ENCODE measurements at places on chromosomes 11 and 22. TPM values are rescaled to one million over a fixed set of nuclear protein-coding genes. Genes with fewer than 3 reads are reported as not detected.
A peak's percentile ranks its signal among the peaks of the same experiment; 100 is the strongest.

GRCh38 chr11:116641561-116642045, 131.2 kb downstream of the BUD13 start:
- DNase-seq: peak; percentile 67
- H3K4me1 ChIP-seq: no peaks in the 10 kb centered on the region
- H3K4me3 ChIP-seq: no peak overlapping the region
- H3K36me3 ChIP-seq: no peaks in the 10 kb centered on the region
- H3K27ac ChIP-seq: no peak overlapping the region
- no peaks in the 10 kb centered on the region for H3K27me3 ChIP-seq

MCM5 gene
- total RNA-seq: 131 TPM

DNA sequence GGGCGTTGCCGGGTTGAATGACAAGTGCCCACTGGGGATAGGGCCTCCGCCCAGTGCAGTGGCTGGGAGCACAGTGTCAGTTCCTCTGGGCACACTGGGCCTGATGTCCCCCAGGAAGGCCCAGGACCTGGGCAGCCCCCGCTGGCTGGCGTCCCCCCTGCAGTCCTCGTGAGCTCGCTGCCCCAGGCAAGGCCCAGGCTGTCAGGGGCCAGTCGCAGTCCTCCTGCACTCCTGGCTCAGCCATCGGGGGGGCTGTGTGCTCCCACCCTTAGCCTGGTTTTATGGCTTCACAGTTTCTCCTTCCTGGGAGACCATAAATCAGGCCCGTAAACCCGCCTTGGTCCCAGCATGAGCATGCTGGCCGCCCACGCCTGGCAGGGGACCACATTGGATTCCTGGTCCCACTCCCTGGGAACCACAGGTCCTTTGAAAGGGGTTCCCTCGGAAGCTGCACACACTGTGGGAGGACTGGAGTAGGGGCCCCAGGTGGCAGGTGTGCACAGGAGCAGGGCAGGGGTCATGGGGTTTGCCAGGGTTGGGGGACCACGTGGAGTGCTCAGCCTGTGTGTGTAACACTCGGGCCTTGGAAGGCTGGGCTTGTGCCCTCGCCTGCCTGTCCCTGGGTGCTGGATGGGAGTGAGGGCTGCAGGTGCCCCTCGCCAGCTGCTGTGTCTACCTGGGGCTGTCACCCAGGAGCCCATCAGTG, 113.6 kb downstream of the KCNQ1OT1 start:
- H3K27ac ChIP-seq: no peak overlapping the region
- peaks cover 49% of the 10 kb centered on the region for H3K27me3 ChIP-seq
- no peaks in the 10 kb centered on the region for H3K36me3 ChIP-seq
- H3K4me3 ChIP-seq: no peak overlapping the region
- no peaks in the 10 kb centered on the region for H3K4me1 ChIP-seq

GRCh38 chr22:37148742-37149665, 712 bp downstream of the IL2RB start:
- peaks cover 12% of the 10 kb centered on the region for H3K4me1 ChIP-seq
- H3K4me3 ChIP-seq: no peak overlapping the region
- H3K27ac ChIP-seq: no peak overlapping the region
- DNase-seq: no peak
- H3K27me3 ChIP-seq: no peaks in the 10 kb centered on the region
- H3K36me3 ChIP-seq: no peaks in the 10 kb centered on the region

- no peak overlapping the region for H3K4me3 ChIP-seq
- no peaks in the 10 kb centered on the region for H3K4me1 ChIP-seq
- DNase-seq: no peak
- H3K27me3 ChIP-seq: no peaks in the 10 kb centered on the region
These were observed 28.7 kb downstream of the CEP164 start for GRCh38 chr11:117356126-117356890.

FGF4 gene
- total RNA-seq: 0.22 TPM

DNA sequence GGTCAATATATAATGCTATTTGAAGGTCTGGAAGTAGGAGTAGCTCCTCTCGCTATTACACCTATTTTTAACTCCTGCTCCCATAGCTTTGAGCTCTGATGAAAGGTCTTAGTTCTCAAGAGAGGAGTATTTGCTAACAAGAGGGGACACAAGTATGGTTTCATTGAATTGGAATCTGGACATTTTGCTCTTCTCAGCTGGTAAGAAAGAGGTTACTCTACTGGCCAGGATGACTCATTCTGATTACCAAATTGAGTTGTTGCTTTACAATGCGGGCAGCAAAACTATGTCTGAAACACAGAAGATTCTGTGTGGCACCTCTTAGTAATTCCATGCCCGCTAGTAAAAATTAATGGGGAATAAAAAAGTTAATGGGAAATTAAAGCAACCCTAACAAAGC, 63.6 kb upstream of the EP300 start:
- no peak for DNase-seq
- H3K4me3 ChIP-seq: no peak overlapping the region
- H3K27me3 ChIP-seq: peaks cover under 1% of the 10 kb centered on the region
- no peaks in the 10 kb centered on the region for H3K4me1 ChIP-seq
- no peaks in the 10 kb centered on the region for H3K36me3 ChIP-seq
- no peak overlapping the region for H3K27ac ChIP-seq

DNA sequence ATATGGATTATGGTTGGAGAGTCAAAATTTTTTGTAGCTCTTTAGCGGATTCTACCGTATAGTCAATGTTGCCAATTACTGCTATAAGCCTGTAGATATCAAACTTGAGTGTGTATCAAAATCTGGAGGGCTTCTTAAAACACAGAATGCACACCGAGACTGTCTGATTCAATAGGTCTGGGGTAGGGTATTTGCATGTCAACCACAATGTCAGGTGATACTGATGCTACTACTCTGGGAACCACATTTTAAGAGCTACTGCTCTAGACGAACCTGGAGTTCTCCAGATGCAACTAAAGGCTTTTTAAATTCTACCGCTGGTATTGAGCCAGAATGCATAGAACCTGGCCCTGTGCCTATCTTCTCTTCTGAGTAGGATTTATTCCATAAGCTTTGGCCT, 15.8 kb upstream of the MS4A4A start:
- no peak for DNase-seq
- no peak overlapping the region for H3K4me3 ChIP-seq
- no peaks in the 10 kb centered on the region for H3K27me3 ChIP-seq
- no peaks in the 10 kb centered on the region for H3K4me1 ChIP-seq
- H3K27ac ChIP-seq: no peak overlapping the region

DNA sequence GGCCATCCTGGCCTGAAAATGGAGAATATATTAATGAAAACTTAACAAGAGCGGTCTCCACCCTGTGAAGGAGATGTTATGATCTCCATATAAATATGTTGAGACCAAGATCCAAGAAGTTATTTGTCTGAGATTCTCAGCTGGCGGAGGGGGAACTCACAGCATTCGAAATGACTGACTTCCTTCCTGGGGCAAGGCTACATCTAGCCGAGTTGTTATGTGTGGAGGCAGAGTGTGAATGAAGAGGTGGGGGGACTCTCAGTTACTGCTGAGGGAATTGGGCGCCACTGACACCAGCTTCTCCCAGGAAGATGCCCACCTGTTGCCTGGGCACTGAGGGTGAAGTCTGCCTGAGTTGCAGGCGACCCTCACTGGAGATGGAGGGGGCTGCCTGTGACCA, 5.9 kb downstream of the HTR3A start:
- H3K27me3 ChIP-seq: no peaks in the 10 kb centered on the region
- H3K27ac ChIP-seq: no peak overlapping the region
- no peak overlapping the region for H3K4me3 ChIP-seq

DNA sequence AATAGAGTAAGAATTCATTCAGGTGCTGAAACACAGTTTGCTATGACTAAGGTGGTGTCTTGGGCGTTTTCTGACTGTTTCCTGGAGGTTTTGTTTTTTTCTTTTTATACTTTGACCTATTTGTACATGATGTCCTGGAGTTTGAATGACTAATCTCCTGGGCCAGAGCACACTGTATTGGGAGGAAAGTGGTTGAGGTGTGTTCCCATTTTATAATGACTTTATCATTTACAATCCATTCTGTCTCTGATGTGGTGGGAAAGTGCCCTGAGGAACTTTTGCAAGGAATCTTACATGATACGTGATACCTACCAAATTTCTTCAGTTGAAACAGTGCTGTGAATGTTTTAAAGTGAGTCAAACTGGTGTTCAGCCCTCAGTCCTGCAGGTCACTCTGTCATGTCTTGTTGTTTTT, 80.8 kb downstream of the TNRC6B start:
- peaks cover 5% of the 10 kb centered on the region for H3K36me3 ChIP-seq
- no peaks in the 10 kb centered on the region for H3K27me3 ChIP-seq
- no peak for DNase-seq
- H3K4me1 ChIP-seq: peaks cover 4% of the 10 kb centered on the region
- no peak overlapping the region for H3K27ac ChIP-seq
- H3K4me3 ChIP-seq: no peak overlapping the region

SPDYC gene
- total RNA-seq: not detected

RIC3 gene
- total RNA-seq: 29.5 TPM
